ENCODE measurements at places on chromosomes 3 and 15.
A peak's percentile ranks its signal among the peaks of the same experiment; 100 is the strongest.

DNA sequence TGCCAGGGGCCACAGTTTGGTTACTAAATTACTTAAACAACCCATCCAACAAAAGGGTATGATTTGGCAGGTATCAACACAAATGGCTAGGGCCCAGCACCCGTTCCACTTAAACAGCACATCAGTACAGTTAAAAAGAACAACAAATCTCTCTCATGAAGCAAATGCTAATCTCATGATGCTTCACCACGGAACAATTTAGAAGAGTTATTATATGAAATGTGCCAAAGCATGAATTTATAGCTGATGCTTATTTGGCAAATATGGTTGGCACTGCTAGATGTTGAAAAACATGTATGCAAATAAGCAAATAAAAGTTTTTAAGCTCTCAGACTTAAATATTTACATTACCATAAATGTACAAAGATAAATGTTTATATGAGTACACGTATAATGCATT is 2.3 kb downstream of the PEAK1 start:
- no peak for DNase-seq

DNA sequence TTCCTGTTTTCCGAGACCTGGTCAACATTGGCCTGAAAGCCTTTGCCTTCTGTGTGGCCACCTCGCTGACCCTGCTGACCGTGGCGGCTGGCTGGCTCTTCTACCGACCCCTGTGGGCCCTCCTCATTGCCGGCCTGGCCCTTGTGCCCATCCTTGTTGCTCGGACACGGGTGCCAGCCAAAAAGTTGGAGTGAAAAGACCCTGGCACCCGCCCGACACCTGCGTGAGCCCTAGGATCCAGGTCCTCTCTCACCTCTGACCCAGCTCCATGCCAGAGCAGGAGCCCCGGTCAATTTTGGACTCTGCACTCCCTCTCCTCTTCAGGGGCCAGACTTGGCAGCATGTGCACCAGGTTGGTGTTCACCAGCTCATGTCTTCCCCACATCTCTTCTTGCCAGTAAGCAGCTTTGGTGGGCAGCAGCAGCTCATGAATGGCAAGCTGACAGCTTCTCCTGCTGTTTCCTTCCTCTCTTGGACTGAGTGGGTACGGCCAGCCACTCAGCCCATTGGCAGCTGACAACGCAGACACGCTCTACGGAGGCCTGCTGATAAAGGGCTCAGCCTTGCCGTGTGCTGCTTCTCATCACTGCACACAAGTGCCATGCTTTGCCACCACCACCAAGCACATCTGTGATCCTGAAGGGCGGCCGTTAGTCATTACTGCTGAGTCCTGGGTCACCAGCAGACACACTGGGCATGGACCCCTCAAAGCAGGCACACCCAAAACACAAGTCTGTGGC is 16.9 kb downstream of the TMEM43 start:
- DNase-seq: no peak

DNA sequence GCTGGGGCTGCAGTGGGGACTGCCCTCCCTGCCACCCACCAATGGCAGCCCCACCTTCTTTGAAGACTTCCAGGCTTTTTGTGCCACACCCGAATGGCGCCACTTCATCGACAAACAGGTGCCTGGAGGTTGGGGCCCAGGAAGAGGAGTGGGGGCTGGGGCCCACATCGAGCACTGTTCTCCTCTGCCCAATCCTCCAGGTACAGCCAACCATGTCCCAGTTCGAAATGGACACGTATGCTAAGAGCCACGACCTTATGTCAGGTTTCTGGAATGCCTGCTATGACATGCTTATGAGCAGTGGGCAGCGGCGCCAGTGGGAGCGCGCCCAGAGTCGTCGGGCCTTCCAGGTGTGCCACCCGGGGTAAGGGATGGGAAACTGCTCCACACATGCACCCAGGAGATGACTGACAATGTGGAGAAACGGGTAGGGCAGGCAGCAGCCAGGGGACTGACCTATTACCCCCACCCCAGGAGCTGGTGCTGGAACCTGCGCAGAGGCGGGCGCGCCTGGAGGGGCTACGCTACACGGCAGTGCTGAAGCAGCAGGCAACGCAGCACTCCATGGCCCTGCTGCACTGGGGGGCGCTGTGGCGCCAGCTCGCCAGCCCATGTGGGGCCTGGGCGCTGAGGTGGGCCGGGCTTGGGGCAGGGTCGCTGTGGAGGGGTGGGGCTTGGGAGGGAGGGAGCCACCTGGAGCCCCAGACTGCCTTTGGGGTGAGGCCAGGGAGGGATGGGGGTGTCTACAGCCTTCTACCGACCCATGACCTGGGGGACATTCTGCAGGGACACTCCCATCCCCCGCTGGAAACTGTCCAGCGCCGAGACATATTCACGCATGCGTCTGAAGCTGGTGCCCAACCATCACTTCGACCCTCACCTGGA is 22.9 kb downstream of the NBEAL2 start:
- peak; percentile 50 for DNase-seq

- peak; percentile 11 for DNase-seq
These were observed 15.9 kb upstream of the COPG1 start for GRCh38 chr3:129233538-129233937.

- DNase-seq: no peak
These were observed 10.5 kb upstream of the RLBP1 start for GRCh38 chr15:89231832-89232231.

DNA sequence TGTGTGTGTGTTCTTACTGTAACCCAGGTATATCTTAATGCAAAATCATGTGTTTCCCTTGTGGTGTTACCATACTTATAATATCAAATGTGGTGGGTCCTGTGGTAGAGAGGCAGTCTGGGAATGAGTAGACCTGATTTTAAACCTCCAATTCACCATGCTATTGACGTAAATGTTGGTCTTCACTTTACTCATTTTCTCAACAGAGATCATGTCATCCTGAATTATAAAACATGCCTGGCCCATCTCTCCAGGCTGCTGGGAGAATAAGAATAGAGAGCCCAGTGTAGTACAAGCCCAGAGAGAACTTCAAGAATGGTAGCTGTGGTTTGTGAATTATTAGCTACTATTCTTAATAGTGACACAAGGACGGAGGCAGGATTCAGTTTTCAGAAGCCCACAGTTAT is 88.1 kb downstream of the MBNL1 start:
- DNase-seq: no peak

- no peak for DNase-seq
These were observed 141.2 kb upstream of the LRIG1 start for GRCh38 chr3:66642019-66642418.

DNA sequence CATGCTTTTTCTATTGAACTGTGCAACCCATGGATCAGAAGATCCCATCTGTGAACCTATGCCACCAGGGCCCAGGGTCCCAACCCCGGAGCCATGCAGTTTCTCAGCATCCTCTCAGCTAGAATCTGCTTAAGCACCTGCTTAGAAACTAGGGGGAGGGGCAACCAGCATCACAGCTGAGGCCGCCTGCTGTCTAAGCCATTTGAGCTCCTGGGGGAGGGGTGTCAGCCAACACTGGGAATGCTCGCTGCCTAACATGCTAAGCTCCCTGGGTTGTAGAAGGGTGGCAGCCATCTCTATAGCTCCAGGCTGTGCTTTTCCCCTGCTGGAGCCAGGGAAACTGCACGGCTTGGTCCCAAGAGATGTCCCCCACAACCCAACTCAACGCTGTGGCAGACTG is 322.8 kb downstream of the EDEM1 start:
- no peak for DNase-seq

- no peak for DNase-seq
These were observed 34.0 kb upstream of the RPP14 start for GRCh38 chr3:58271901-58272501.

DNA sequence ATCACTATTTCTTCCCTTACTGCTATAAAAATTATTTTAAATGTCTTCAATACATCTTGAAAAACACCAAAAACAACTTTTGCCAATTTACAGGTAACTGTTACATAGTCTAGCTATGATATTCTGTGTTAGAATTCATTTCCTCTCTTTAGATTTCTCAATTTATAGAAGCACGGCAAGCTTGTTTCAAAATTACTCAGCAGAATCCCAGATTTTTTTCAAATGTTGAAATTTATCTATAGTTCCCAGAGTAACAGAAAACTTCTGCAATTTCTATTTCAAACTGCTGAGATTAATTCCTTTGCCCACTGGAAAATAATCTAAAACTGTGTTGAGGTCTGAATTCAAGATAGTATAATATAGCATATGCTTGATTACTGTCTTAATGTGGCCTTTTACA is 41.2 kb downstream of the CCPG1 start:
- no peak for DNase-seq

GRCh38 chr15:40329804-40330203 is 6.3 kb downstream of the INAFM2 start:
- DNase-seq: no peak

- no peak for DNase-seq
These were observed 4.6 kb downstream of the SENP5 start for GRCh38 chr3:196872316-196872715.

- DNase-seq: no peak
These were observed 146.7 kb downstream of the FBN1 start for GRCh38 chr15:48498828-48499227.

GRCh38 chr3:158005391-158006100 is 100.7 kb downstream of the SHOX2 start:
- DNase-seq: no peak

DNA sequence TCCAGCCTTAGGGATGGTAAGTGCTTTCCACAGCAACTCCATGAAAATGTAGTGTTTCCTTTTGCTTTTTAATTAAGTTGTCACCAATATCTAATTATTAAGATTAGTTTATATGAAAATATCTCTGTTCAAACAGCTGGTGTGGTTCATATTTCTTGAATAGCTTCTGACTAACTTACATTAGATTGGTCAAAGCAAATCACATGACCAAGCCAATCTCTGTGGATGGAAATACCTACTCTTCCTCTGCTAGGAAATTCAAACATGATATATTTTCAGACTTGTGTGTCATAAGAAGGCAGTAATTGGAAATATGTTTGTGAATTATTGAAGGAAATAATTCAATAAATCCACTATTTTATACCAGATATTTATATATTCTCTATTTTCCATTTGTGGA is 54.6 kb upstream of the CADM2 start:
- peak; percentile 9 for DNase-seq

DNA sequence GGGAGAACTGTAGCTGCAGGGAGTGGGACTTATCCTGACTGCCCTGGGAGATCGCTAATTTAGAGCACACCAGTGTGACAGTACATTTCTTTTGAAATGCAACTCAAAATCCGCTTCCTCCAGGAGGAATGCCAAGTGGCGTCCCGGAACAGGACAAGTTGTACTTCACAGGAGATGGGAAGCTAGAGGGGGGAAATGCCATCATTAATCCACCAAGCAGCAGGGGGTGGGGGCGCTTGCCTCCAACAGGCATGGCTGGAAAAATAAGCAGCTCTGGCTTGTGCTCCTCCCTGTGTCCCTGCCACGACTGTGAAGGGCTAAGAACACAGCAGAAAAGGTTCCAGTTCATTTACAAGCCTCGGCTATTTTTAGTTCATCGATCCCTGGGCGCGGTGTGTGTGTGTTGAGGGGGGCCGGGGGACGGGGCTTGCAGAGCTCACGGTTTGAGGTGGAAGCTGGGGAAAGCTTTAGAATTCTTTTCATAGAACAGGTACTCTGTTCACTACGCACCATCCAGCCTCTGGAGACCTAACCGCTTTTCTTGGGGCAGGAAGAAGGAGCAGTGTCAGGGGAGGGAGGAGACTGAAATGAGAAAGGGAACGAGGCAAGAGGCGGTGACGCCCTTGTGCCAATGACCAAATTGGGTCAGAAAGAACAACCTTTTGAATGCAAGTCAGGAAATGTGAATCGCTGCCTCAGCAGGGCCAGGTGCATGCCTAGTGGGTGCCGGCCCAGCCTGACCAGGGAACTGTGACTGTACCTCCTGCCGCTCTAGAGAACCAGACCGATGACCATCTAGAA is 51.8 kb upstream of the DGKG start:
- DNase-seq: peak; percentile 42

- no peak for DNase-seq
These were observed 36.9 kb downstream of the LRRFIP2 start for GRCh38 chr3:37137516-37137915.

DNA sequence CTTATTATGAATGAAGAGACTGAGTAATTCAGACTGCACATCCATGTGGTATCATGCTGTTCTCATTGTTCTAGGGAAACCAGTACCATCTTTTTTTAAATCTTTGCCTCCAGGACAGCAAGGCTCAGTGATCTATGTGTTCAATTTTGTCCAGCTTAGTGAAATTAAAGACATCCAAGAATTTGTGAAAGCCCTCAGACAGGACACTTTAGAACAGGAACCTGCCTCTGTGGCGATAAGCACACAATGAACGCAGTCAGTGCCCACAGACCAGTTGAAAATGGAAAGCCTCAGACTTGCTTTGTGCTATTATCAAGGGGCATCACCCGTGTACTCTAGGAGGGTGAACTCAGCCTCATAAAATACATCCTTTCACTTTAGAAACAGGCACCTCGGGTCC is 20.1 kb downstream of the EID1 start:
- no peak for DNase-seq

DNA sequence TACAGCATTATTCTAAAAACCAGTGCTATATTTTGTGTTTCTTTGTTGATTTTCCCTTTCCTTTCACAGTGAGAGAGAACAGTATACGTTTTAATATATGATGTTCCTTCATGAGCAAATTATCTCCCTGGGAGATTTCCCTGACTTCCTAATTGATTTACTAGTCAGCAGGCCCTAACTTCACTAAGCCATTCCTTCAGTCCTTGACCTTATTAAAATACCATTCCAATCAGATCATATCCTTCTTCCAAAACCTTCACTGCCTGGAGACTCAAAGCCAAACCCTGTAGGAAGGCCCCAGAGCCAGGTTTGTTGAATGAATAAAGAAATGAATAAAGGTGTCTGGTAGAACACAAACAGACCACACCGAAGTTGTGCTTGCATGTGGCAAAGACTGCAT is 43.8 kb upstream of the ARHGEF3 start:
- no peak for DNase-seq

GRCh38 chr3:142509079-142509478 is 61.2 kb upstream of the XRN1 start:
- DNase-seq: no peak

DNA sequence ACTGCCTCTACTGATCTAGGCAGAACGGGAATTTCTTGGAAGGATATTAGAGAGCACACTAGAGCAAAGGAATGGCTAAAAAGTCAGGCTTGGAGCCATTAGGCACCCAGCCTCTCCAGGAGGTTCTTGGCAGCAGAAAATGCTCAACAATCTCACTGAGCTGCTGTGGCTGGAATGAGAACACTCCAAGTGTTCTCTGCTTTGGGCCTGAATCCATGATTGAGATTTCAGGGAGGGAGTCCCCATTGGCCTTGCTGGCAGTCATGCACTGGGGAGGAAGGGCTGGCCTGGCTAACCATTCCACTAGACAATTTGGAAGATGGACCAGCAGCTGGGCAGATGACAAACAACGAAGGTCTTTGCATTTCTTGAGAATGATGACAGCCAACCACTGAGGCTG is 362.6 kb downstream of the SHQ1 start:
- DNase-seq: peak; percentile 73

- no peak for DNase-seq
These were observed 11.8 kb upstream of the KIF7 start for GRCh38 chr15:89666858-89667705.
